Activated CD4-positive, alpha-beta T cell treated with anti-CD3 and anti-CD28 coated beads, Interleukin-2, amount 50 U/mL, for 24 hours (primary cell): ENCODE measurements at places on chromosomes 2 and 18.

- DNase-seq: no peak
These were observed 210.5 kb downstream of the BCL2 start for GRCh38 chr18:63109022-63109421.

- DNase-seq: no peak
These were observed 52.2 kb downstream of the C1QL2 start for GRCh38 chr2:119106301-119106897.

GRCh38 chr18:62631173-62631572 lies 84.2 kb upstream of the PHLPP1 start:
- no peak for DNase-seq

GRCh38 chr2:63880625-63881024 lies 38.9 kb downstream of the UGP2 start:
- no peak for DNase-seq

DNA sequence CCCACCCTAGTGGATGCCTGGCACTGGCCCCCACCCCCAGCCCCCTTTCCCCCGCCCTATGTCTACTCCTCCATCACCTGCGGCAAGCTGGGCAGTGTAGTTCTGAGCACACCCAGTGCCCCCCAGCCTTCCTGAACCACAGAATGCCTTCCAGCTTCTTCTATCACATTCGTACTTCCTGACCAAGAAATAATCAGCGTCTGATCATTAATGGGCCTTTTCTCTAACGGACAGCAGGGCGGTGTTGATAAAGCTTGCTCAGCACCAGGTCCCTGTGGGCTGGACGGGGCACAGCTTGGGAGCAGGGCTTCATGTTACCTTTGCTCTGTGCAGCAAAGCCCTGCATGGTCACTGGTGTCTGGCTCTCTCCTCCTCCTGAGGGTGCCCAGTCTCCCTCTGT lies 15.4 kb downstream of the UXS1 start:
- DNase-seq: no peak

GRCh38 chr2:9998916-9999654 lies 44.3 kb upstream of the KLF11 start:
- no peak for DNase-seq

- DNase-seq: no peak
These were observed 81.0 kb upstream of the RBMS1 start for GRCh38 chr2:160574468-160575140.

DNA sequence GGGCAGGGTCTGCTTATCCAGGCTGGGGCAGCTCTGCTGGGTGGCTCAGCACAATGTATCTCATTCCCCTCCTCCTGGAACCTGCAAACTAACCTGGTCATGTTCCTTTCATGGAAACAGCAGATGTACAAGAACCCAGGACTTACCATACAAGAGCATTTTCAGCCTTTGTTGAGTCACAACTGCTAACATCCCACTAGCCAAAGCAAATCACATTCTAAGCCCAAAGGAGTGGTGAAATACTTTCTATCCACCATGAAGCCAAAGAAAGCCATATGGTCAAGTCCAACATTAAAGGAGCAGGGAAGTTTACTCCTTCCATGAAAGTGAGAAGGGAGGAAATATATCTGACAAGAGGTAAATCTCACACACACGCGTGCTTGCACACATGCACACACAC lies 163.0 kb downstream of the IRS1 start:
- no peak for DNase-seq
